ENCODE measurements at places on chromosomes 12 and 14.

DNA sequence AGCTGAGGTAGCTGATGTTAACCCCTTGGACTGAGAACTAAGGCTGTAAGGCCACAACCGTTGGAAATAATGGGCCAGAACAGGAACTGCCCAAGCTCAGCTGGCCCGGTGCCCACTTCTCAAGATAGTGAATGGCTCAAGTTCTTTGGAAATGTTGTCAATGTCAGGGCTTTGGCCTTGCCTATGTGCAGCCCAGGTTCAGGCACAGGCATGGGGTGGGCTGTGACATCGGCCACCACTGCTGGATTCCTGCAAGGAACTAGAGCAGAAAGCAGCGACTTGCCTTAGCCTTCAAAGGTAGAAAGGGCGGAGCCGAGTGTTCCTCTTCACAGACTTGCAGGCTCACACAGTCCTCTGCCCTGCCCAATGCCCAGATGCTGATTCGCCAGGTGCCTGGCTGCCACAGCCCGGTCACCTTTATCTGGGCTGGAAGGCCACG lies 291.2 kb downstream of the ZFP36L1 start:
- DNase-seq = no peak

DNA sequence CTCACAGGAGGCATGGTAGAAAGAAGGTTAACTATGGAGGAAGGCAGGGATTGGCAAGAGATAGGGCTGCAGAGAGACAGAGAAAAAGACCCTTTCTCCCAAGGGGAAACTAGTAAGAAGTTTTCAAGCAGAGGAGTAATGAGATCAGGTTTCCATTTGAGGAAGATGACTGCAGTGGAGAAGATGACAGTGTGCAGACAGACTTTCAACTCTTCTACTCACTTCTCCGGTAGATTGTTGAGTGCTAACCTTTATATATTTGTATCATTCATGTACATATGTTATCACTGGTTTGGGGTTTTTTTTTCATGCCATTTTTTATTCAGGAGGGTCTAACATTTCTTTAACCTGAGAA lies 5.9 kb upstream of the B3GNT4 start:
- no peak for DNase-seq

- DNase-seq = no peak
These were observed 62.9 kb downstream of the SAMD4A start for GRCh38 chr14:54629635-54630360.

DNA sequence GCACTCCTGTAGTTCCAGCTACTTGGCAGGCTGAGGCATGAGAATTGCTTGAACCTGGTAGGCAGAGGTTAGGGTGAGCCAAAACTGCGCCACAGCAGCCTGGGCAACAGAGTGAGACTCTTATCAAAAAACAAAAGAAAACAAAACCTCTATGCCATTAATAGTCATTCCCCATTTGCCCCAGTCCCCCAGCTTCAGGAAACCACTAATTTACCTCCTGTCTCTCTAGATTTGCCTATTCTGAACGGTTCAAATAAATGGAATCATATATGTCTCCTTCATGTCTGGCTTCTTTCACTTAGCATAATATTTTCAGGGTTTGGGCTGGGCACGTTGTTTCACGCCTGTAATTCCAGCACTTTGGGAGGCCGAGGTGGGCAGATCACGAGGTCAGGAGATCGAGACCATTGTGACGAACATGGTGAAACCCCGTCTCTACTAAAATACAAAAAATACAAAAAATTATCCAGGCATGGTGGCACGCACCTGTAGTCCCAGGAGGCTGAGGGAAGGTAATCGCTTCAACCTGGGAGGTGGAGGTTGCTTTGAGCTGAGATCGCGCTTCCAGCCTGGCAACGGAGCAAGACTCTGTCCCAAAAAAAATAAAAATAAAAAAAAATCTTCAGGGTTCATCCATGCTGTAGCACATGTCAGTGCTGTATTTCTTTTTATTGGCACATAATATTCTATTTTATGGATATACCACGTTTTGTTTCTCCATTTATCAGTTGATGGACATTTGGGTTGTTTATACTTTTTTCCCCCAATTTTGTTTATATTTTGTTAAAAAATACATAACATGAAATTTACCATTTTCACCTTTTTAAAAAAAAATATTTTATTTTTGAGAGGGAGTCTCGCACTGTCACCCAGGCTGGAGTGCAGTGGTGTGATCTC lies 31.9 kb downstream of the KNTC1 start:
- DNase-seq = no peak

GRCh38 chr14:101351769-101352168 lies 209.5 kb upstream of the DIO3 start:
- DNase-seq = no peak

- DNase-seq = peak; percentile 5
These were observed 63.1 kb upstream of the CNOT2 start for GRCh38 chr12:70180130-70180529.

DNA sequence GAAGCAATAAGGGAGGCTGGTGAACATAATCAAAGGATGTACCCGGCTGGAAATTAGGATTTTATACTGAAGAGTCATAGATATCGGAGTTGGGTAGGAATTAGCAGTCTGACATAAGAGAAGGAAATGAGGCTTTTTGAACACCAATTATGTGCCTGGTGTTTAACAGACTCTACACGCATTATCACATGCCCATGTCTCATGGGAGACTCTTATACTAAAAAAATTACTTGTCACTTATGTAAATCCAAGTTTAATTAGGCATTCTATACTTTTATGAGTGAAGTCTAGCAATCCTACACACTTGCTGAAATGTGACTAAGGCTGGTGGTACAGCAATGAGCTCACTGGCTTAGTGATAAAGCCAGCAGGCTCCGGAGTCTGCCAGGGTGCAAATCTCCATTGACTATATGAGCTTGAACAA lies 93.5 kb downstream of the NUAK1 start:
- no peak for DNase-seq

GRCh38 chr14:104741803-104742251 lies 11.1 kb upstream of the SIVA1 start:
- DNase-seq = no peak

- DNase-seq = no peak
These were observed 160.1 kb downstream of the SUDS3 start for GRCh38 chr12:118536306-118536906.

GRCh38 chr12:15933751-15934150 lies 22.6 kb downstream of the DERA start:
- no peak for DNase-seq

GRCh38 chr12:44876544-44877410 lies 662 bp upstream of the NELL2 start:
- peak; percentile 91 for DNase-seq

GRCh38 chr14:71728386-71728785 lies 203.8 kb upstream of the RGS6 start:
- DNase-seq = no peak

GRCh38 chr12:50103767-50104321 lies at the start of gene GPD1:
TSS of gene GPD1 (plus strand) at chr12:50104008. CDS start at chr12:50104051, 43 bp downstream.
- peak; percentile 90 for DNase-seq

DNA sequence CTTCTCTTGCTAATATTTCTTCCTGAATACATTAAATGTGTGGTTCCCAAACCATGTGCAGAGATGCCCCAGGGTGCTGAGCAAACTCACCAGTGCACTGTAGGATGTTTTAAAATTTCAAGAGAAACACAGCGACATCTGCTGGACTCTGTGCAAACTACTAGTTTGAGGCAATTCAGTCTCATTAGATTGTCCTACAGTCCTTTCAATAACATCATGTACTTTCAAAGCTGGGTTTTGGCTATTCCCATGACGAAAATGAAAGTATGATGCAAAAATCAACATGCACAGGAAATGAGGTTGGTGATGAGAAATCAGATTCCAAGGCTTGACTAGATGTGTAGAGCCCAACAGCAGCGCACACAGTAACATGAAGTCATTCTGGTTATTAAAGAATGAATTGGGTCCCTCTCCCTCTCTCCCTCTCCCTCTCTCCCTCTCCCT lies 66.3 kb downstream of the CLIP1 start:
- peak; percentile 72 for DNase-seq

DNA sequence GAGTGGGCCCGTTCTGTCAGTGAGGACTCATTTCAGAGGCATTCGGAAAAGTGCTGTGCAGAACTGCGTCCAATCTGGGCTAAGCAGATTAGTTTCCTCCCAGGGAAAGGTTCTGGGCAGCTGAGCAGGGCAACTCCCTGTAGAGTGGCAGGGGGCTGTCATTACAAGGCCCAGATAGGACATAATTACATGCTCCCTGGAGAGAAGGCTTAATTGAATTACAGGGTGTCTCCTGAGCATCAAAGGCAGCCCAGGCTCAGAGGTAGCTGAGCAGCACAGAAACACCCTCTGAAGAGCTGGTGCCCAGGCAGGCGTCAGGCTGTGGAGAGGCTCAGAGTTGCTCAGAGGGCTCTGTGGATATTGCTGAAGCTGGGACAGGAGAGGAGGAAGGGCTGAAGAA lies 36.0 kb downstream of the SLC8A3 start:
- DNase-seq = peak; percentile 95

GRCh38 chr14:32719601-32720000 lies 219.1 kb upstream of the NPAS3 start:
- no peak for DNase-seq

GRCh38 chr14:60278350-60278749 lies 29.3 kb downstream of the PPM1A start:
- no peak for DNase-seq

- no peak for DNase-seq
These were observed 33.8 kb downstream of the SAMD4A start for GRCh38 chr14:54600717-54601109.

- no peak for DNase-seq
These were observed 48.9 kb downstream of the DYRK2 start for GRCh38 chr12:67697443-67697842.

DNA sequence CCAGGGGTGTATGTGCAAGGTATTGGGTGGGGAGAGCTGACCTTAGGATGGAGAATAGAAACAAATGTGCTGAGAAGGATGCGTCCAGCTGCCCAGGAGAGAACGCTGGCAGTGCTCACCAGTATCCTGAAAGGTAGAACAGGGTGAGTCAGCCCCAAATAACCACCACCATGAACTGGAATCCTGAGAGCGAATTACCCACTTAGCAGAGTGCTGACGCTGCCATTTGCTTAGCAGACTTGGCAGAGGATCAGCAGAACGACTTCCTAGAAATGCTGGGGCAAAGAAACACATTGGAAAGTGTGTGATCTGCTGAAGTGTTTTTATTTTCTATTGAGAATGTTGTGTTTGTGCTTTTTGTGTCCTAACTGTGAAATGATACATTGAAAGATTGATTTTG lies 213.6 kb downstream of the ADGRD1 start:
- no peak for DNase-seq

GRCh38 chr14:66507181-66507721 lies 696 bp upstream of the GPHN start:
- DNase-seq = peak; percentile 43

GRCh38 chr12:12722435-12723148 lies 5.4 kb downstream of the CDKN1B start:
- peak; percentile 42 for DNase-seq

DNA sequence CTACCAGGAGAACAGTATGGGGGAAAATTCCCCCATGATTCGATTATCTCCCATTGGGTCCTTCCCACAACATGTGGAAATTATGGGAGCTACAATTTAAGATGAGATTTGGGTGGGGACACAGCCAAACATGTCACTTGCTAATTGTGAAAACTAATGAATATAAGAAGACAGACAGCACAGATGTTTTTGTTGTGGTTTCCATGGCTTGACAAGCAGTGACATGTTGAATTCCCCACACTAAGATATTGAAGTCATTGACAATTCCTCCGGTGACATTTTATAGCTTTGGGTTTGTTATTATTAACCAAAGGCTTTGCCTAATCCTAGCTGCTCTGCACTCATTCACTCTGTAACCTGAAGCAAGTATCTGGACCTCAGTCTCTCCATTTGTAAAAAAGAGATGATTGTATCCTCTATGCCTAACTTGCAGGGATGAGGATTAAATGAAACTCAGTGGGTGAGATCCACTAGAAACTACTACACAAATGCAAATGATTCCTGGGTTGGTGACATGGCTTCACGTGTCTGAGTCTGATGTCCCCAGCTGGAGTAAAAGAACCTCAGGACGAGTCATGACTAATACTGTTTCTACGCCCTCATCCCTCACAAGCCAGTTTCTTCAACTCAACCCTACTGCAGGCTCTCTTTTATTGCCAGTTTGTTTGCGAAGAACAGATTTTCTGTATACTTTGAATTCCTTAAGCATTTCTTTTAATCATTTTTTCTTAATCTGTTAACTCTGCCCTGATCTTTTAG lies 71.6 kb downstream of the ASCL1 start:
- DNase-seq = no peak

GRCh38 chr14:79708426-79709388 lies 502.6 kb downstream of the DIO2 start:
- DNase-seq = peak; percentile 87

DNA sequence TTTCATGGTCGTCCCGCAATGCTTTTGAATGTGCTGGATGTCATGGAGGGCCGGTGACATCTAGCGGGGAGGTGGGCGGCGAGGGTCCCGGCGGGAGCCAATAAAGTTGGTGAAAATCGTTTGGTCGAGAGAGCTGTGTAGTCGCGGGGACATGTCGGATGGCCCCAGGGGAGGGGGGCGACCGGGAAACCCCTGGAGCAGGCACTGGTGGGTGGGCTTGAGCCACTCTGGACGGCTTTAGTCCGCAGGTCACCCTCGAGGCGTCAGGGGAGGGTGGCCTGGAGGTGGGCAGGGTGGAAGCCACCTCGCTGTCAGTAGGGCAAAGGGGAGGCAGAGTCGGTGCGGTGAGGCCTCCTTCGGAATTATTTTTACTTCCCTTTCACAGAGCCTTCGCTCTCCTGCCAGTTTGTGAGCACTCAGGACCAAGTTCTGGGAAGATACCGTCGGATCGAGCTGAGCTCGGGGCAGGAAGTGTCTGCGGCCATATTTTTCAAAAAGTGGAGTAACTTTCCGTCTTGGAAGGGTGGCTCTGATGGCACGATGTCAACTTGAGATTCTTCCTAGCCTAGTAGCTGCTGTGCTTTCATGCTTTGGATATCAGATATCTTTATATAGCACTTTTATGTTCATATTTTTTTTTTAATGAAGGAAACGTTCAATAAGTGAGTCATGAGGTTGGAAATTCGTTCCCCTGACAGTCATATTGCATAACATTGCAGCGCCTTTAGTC lies 28.2 kb downstream of the WBP11 start:
- DNase-seq = peak; percentile 49

DNA sequence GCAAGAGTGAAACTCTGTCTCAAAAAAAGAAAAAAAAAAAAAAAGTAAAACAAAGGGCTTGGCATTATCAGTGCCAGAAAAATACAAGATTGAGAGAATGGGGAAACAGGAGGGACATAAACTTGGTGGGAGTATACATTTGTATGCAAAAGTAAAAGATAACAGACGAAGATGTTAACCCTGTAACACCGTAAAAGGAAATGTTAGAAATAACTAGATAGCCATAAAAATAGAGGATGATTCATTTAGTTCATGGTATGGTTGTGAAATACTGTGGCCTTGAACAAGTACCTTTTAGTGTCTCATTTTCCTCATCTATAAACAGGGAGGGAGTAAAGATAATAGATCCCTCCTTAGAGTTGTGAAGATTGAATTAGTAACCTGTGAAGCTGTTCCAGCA lies 33.3 kb downstream of the ATP2A2 start:
- DNase-seq = no peak

Measured in NCI-H69 (cell line).